ENCODE measurements at places on chromosomes 16 and 17. TPM values are rescaled to one million over a fixed set of nuclear protein-coding genes. Genes with fewer than 3 reads are reported as not detected.
A peak's percentile ranks its signal among the peaks of the same experiment; 100 is the strongest.

TBC1D3I gene
- total RNA-seq, result 1.7 TPM

HSD11B2 gene
- total RNA-seq, result 30.2 TPM

FKBP10 gene
- 53.5 TPM for total RNA-seq

GNGT2 gene
- total RNA-seq, result 6.6 TPM

HSD17B1 gene
- total RNA-seq, result 2.0 TPM

PRAC2 gene
- not detected for total RNA-seq

KCNH4 gene
- not detected for total RNA-seq

NEUROD2 gene
- not detected for total RNA-seq

- no peaks in the 10 kb centered on the region for H3K27me3 ChIP-seq
- H3K27ac ChIP-seq, result no peak overlapping the region
- H3K36me3 ChIP-seq, result no peaks in the 10 kb centered on the region
- DNase-seq, result peak; percentile 98
- H3K4me1 ChIP-seq, result peaks cover 16% of the 10 kb centered on the region
- H3K4me3 ChIP-seq, result no peak overlapping the region
Measured at GRCh38 chr17:841313-841712, 59.2 kb downstream of the MRM3 start.

DNA sequence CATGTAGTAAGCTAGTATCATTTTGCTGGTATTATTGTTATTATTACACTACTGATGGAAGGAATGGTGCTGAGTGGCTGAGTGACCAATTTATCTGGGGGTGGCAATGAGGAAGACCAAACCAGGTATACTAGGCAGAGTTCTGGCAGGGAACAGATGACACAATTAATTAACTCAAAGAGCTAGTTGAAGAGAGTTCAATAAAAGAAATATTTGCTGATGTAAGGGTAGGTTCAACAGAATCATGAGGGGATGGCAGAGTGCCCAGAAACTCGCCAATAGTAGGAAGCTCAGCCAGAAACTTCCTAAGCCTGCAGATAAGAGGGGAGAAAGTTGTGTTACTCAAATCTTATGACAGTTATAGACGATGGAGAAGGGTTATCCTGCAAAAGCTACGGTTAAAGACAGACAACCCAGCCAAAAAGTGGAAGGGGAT lies 352.5 kb downstream of the KCNJ2 start:
- H3K4me1 ChIP-seq, result no peaks in the 10 kb centered on the region
- no peak for DNase-seq
- no peaks in the 10 kb centered on the region for H3K27me3 ChIP-seq
- H3K27ac ChIP-seq, result no peak overlapping the region

- H3K27ac ChIP-seq, result no peak overlapping the region
- no peaks in the 10 kb centered on the region for H3K27me3 ChIP-seq
- no peak for DNase-seq
- H3K4me1 ChIP-seq, result no peaks in the 10 kb centered on the region
Measured at GRCh38 chr16:58105631-58106030, 23.6 kb downstream of the CFAP20 start.

GRCh38 chr17:66514227-66514806 lies 211.9 kb downstream of the PRKCA start:
- no peak for DNase-seq
- peaks cover 3% of the 10 kb centered on the region for H3K4me1 ChIP-seq
- no peak overlapping the region for H3K27ac ChIP-seq
- no peak overlapping the region for H3K4me3 ChIP-seq
- H3K27me3 ChIP-seq, result no peaks in the 10 kb centered on the region
- H3K36me3 ChIP-seq, result no peaks in the 10 kb centered on the region

DNA sequence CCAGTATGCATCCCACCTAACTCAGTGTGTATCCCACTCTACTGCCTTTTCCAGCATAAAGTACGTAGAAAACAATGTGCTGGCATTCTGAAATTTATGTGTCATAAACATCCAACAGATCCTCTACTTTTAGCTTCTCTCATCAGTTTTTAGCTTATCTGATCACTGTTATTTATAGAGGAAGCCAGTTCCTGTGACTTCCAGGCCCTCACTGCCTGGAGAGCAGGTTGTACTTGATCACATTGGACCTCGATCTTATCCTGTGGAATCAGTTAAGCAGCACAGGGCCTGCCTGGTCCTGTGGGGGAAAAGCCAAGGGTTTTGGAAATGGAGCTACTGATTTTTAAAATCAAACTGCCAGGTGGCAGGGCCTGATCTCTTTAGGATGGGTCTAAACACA lies 30.8 kb downstream of the PRSS54 start:
- H3K4me3 ChIP-seq, result no peak overlapping the region
- no peaks in the 10 kb centered on the region for H3K4me1 ChIP-seq

GRCh38 chr17:41773731-41774193 lies 12.7 kb downstream of the JUP start:
- H3K4me1 ChIP-seq, result peaks cover 85% of the 10 kb centered on the region
- H3K27me3 ChIP-seq, result no peaks in the 10 kb centered on the region
- H3K27ac ChIP-seq, result peak overlapping the region; percentile 88
- DNase-seq, result no peak
- no peak overlapping the region for H3K4me3 ChIP-seq

DNA sequence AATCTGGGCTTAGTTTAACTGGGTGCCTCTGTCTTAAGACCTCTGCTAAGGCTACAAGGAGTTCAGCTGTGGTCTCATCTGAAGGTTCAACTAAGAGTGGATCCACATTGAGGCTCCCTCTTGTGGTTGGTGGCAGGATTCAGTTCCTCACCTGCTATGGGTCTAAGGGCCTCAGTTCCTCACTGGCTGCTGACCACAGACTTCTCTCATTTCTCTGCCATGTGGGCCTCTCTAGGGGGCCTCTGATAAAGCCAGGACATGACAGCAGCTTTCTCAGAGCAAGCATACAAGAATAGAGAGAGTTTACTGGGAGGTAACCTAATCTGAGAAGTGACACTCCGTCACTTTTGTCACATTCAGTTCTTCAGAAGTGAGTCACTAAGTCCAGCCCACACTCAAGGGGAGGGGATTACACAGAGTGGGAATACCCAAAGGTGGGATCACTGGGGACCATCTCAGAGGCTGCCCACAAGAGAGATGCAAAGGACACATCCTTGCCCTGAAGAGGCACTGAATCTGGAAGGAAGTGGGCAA lies 19.2 kb upstream of the ABAT start:
- H3K4me3 ChIP-seq, result no peak overlapping the region
- no peaks in the 10 kb centered on the region for H3K27me3 ChIP-seq
- no peak for DNase-seq
- H3K4me1 ChIP-seq, result no peaks in the 10 kb centered on the region

DNA sequence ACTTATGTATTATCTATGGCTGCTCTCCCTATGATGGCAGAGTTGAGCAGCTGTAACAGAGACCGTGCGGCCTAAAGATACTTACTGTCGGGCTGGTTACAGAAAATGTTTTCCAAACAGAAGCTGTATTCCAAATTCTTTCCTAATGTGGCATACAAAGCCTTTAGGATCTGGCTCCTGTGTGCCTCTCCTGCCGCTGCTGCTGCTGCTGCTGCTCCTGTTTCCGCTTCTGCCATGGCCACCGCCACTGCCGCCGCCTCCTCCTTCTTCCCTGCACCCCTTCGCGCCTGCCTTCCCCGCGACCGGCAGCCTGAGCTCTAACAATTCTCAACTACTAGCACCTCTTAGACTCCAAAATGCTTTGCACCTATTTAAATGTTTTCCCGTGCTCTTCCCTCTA lies 263.9 kb upstream of the TBX2 start:
- H3K27me3 ChIP-seq, result no peaks in the 10 kb centered on the region
- H3K4me1 ChIP-seq, result peaks cover 11% of the 10 kb centered on the region
- no peak overlapping the region for H3K27ac ChIP-seq
- no peak overlapping the region for H3K4me3 ChIP-seq
- H3K36me3 ChIP-seq, result no peaks in the 10 kb centered on the region

DNA sequence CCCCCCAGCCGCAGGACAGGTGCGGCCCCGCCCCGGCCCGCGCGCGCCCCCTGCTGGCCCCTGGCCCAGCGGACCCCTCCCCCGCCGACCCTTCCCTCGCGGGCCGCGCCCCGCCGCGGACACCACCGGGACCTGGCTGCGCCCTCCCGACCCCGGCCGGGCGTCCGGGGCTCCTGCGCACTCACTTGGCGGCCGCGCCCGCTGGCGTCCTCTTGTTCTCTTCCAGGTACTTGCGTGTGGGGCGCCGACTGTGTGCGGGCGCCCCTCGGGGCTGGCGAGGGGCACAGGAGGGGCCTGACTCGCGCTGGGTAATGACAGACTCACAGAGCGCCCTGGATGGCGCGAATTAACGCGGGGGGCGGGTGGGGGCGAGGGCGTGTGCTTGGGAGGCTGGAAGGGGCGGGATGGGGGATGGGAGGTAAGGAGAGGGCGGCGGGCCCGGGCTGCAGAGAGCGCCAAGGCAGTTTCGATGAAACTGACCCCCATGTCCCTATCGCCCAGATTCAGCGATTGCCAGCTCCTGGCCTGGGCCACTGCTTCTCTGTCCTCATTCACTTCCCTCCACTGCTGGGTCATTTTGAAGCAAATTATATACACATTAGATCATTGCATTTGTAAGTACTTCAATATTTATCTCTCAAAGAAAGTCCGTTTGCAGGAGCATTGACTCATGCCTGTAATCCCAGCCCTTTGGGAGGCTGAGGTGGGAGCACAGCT lies 445 bp upstream of the DBNDD1 start:
- H3K4me3 ChIP-seq, result peak overlapping the region; percentile 51
- no peak for DNase-seq
- H3K27me3 ChIP-seq, result no peaks in the 10 kb centered on the region
- H3K4me1 ChIP-seq, result peaks cover 39% of the 10 kb centered on the region
- H3K27ac ChIP-seq, result no peak overlapping the region
